Neural progenitor cell (in vitro differentiated cells): ENCODE measurements at places on chromosomes 16 and 17.
A peak's percentile ranks its signal among the peaks of the same experiment; 100 is the strongest.

DNA sequence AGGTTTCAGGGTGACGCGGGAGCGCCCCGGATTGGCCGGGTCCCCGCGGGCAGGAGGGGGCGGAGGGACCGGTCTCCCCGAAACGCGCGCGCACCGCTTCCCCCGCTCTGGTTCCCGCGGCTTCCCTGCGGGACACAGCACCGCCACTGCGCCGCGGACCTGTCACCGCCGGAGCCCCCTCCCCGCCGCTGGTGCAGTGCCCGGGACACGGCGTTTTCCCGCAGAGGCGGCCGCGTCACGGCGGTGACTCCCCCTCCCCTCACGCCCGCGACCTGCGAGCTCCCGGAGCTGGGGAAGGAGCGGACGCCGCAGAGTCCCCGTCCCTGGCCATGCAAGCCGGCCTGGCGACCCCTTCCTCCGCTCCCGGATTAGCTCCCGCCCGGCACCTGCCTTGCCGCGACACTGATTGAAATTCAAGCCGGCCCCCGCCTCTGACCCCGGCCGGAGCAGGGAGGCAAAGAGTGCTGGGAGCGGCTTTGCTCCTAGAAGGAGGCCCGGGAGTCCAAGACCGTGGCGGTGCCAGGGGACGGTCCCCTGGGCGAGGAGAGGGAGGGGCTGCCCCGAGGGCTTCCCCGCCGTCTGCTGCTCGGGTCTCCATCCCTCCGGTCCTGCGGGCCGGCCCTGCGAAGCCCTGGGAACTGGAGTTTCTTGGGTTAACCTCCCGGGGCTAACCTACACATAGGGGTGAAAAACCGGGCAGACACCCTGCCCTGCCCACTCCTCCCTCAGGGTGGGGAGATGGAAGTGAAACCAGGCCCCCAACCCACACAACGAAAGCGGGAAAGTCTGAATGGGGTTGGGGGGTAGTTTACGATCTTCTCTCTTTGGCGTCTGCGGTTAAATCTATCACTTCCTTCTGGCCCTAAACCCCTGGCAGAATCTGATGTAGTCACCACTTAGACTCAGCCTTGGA, 1.0 kb downstream of the RHBDL3 start:
- peak; percentile 87 for DNase-seq

GRCh38 chr17:41492771-41493170, 3.1 kb upstream of the KRT36 start:
- DNase-seq: no peak

DNA sequence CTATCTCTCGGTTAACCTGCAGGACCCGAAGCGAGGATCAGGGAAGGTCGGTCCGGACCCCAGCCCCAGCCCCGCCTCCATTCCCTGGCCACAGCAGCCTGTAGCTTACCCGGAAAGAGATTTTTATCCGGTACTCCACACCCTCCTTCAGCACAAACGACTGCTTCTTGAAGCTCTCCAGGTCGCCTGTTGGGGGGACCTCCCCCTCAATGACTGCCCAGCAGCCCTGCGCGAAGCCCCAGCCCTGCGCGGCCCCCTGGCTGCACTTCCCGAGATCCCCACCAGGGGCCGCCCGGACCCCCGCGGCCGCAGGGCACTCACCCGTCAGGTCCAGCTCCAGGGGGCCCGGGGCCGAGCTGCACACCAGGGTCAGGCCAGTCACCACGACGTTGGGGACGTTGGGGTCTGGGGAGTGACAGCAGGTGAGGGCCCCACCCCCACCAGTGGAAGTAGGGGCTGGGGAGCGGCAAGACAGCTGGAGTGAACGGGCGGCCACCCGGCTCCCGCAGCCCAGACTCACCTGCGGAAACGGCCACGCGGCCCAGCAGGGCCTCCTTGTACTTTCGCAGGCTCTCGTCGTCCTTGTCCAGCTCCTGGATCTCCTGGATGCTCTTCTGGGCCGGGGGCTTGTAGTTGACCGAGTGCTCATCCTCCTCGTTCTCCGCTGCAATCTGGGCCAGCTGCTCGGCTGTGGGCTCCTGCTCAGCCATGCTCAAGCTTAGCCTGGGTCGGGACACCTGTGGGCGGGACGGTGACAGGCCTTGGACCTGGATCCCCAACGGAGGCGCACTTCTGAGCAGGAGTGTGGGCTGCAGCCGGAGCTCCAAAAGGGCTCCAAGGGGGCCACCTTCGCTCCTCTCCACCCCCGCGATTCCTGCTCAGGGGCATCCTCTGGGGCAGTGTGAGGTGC, 1.7 kb downstream of the ARHGDIA start:
- peak; percentile 68 for DNase-seq

- DNase-seq: no peak
These were observed 45.9 kb downstream of the DDX19A start for GRCh38 chr16:70392606-70393005.

DNA sequence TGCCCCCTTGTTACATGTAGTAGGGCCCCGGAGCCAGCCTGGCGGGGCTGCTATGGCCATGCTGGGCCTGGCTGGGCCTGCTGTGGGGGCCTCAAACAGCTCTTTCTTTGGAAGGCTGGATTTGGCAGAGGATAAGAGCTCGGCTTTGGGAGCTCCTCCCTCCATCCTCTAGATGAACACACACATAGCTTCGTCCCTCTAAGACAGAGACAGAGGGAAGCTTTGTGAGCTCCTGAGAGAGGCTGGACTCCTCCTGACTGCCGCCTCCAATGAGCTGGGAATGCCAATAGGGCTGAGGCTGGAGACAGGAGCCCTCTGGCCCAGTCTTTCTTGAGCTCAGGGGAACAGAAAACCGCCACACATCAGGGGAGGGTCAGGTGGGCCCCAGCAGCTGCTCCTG, 37.3 kb upstream of the CDC42EP4 start:
- peak; percentile 86 for DNase-seq

- DNase-seq: no peak
These were observed 38.9 kb downstream of the KANSL1 start for GRCh38 chr17:46154151-46154816.

DNA sequence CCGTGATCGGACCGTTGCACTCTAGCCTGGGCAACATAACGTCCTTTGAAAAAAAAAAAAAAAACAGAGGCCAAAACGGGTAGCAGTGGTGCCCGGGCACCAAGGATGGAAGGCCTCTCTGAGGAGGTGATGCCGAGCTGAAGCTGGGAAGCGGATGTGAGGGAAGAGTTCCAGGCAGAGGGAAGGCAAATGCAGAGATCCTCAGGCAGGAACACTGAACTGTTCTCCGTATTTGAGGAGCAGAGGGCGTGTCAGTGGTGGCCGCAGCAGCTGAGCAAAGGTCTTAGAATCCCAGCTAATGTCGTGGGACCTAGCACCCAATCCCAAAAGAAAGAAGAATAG, 656 bp upstream of the KCTD13 start:
- no peak for DNase-seq

DNA sequence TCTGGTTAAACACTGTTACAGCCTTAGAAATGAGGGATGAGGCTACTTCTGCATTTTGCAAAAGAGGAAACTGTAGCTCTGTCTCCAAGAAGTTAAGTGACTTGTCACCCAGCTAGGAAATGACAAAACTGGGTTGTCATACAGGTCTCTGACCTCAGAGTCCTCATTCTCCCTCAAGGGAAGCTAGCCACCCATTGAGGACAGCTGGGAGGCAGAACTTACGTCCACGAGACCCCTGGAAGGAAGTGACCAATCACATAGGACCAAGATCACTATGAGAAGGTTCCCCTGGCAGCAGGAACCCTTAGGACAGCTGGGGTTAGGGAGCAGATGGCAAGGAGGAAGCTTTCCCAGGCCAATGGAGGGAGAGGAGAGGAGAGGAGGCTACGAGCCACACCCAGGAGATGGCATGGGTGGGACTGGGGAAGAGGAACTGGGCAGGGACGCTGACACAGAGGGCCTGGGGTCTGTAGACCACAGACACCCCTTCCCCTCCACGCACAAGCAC, 11.2 kb downstream of the METTL22 start:
- no peak for DNase-seq

- DNase-seq: no peak
These were observed 515.0 kb upstream of the SALL1 start for GRCh38 chr16:51666074-51666473.

DNA sequence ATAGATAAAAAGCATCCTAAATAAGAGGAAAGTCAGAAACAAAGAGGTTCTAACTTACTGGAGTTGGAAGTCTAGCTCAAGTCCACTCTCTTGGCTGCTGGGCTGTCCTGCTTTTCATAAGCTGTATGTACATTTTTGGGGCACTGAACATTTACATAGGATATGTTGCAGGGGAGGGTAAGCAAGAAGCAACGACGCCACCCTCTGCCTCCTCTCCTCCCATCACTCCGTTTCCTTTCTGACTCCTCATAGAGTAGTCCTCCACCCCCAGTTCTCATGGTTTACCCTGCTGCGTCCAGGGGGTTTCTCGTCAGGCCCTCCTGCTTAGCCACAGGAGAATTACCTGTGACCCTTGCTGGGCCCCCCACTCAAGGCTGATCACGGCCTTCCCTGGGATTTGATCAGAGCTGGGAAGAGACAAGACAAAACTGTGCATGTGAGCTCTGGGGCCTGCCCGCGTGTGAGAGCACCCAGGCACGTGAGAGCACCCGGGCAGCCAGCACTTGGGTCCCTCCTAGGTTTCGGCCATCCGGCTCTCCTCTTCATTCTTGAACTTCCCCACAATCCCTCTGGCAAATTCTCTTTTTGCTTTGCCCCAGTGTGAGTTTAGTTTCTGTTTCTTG, 37.1 kb downstream of the TMEM11 start:
- no peak for DNase-seq

DNA sequence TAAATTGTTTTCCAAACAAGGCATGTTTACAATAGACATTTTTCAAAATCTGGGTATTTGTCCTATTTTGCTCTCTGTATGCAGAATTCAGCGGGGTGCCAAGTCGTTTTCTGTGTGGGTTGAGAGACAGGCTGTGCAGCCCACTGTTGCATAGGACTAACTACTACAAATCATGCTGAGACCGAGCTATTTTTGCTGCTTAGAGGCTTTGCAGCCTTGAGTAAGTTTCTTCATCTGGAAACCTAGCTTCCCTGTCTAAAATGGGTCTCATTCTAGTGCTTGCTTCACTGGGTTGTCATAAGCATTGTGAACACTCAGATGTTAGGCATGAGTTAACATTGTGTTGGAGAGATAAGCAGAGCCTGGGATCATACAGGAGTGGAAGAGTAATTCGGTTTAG, 1.3 kb downstream of the PRPSAP2 start:
- DNase-seq: peak; percentile 33

GRCh38 chr17:69947027-69947759, 127.8 kb upstream of the KCNJ16 start:
- DNase-seq: no peak

- DNase-seq: no peak
These were observed 267.6 kb upstream of the SDK2 start for GRCh38 chr17:73911726-73912372.

- no peak for DNase-seq
These were observed 390.0 kb downstream of the CDH11 start for GRCh38 chr16:64731891-64732290.

- no peak for DNase-seq
These were observed 180.2 kb downstream of the RPTOR start for GRCh38 chr17:80724775-80725266.

DNA sequence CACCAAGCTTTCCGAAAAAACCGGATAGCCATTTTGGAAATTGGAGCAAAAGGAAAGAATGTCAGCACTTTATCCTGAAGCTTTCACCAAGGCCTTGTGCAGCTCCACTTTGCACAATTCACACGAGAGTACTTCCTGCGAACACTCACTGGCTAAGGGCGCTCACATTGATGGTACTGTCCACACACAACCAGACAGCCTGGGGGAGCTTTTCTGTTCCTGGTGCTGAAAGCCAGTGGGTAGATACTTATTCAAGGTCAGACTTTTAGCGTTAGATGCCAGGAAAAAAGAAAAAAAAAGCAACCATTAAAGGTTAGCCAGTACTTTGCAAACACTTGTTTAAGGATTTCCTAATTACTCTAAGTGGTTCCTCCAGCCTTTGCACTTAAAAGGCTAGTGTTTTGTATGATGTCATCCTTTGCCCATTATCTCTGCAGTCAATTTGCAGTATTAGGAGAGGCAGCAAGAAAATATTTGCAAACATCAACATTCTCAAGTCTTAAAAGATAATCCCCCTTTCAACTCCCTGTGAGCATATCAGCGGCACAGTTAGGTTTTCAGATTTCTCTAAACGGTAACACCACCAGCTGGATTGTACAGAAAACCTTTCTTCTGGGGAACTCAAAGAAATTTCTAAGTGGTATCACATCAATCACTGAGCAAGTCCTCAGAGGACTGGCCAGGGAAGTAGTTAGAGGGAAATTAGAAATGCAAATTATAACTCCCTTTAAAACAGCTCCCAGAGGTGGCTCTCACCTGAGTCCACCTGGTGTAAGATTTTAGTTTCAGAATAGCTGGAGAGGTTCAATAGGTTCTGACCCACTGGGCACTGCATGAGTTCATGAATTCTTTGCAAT, 243.4 kb upstream of the IRX5 start:
- DNase-seq: no peak

DNA sequence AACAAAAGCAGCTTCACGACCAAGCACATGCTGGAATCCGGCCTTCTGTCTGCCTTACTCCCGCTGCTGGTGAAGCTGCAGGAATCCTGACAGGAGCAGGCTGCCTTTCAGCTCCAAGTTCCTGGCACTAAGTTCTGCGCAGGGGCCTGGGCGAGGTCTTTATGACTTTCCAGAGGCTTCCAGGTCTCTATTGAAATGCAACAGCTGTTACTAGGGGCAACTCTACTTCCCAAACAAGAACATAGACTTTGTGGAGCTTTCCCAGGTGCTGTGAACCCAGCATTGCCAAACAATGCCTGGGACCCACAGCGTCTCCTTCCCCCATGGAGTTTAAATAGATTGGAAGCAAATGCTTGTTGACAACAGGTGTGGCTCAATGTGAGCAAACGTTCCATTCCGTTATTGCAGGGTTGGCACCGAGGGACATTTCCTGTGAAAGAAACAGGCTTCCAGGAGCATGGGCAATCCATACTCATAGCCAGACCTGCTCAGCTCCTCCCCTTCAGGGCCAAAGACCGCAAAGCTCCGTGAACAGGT, 156.0 kb downstream of the CDH13 start:
- DNase-seq: peak; percentile 62

DNA sequence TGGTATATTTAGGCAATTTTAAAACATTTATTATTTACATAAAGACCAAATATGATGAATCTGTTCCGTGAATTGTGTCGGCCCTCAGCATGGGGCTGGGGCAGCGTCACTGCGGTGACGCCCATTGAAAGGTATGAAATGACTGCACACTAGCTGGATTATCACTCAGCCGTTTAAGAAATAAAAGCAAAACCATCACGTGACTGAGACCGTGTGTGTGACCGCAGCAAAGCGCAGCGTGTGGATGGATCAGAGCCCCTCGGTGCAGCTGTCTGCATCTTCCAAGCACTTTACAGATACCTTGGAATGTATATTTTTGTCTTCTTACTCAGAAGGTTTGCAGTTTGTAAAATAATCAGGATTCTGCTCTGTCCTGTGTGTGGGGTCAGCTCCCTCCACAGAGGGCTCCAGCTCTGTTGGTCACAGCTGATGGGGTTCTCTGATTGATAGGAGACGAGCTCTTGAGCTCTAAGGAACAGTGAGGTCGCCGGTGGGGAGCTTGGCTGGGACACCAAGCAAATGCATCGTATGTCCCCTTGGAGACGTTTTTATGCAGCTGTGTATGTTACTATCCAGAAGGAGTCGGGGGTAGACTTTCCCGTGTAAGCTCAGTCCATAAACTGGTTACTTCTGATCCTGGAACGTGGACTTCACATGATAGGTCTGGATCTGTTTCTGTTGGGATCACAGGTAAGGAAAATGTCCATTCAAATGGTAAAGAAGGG, 45.1 kb downstream of the WDR45B start:
- DNase-seq: no peak
